Activated T-helper 1 cell treated with anti-CD3 and anti-CD28 coated beads, Interleukin-2, amount 50 U/mL, for 16 hours (primary cell): ENCODE measurements at places on chromosomes 1 and 21.

DNA sequence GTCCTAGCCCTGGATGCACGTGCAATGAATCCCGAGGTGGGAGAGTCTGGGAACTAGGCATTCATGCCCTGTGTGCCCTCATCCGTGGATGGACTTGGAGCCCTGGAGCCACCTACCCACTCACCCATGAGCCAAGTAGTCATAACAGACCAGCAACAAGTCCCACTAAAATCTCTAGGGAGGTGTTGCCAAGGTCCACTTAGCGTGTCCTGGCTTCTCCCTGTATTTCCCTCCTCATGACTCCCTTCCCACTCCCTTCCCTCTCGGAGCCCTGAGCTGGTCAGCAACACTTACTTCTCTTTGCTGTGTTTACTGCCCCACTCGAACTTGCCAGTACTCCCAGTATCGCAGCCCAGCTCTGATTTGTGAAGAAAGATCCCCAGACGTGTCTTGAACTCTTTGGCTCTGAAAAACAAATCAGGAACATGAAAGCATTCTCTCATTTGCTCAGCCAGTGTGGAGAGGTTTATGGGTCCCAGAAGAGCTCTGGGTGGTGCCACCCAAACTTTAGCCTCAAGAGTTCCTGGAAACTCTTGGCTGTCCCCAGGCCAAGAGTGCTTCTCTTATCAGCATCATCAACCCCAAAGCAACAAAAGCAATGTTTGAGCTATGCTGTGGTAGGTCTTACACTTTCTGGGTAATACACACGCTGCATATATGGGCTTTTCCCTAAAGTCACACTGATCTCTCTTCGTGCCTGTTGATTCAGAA, 1.1 kb downstream of the RGS16 start:
- no peak for DNase-seq

- DNase-seq, result no peak
Measured at GRCh38 chr21:34216718-34217032, 143.3 kb downstream of the MRPS6 start.

- no peak for DNase-seq
Measured at GRCh38 chr1:229896306-229896705, 170.7 kb upstream of the GALNT2 start.

- DNase-seq, result no peak
Measured at GRCh38 chr1:70504176-70504820, 93.2 kb downstream of the CTH start.

GRCh38 chr1:193905288-193906085, 719.1 kb upstream of the B3GALT2 start:
- DNase-seq, result no peak

GRCh38 chr1:15951341-15952153, 24.4 kb downstream of the ZBTB17 start:
- no peak for DNase-seq

GRCh38 chr1:172642970-172643369, 15.9 kb upstream of the FASLG start:
- DNase-seq, result no peak

DNA sequence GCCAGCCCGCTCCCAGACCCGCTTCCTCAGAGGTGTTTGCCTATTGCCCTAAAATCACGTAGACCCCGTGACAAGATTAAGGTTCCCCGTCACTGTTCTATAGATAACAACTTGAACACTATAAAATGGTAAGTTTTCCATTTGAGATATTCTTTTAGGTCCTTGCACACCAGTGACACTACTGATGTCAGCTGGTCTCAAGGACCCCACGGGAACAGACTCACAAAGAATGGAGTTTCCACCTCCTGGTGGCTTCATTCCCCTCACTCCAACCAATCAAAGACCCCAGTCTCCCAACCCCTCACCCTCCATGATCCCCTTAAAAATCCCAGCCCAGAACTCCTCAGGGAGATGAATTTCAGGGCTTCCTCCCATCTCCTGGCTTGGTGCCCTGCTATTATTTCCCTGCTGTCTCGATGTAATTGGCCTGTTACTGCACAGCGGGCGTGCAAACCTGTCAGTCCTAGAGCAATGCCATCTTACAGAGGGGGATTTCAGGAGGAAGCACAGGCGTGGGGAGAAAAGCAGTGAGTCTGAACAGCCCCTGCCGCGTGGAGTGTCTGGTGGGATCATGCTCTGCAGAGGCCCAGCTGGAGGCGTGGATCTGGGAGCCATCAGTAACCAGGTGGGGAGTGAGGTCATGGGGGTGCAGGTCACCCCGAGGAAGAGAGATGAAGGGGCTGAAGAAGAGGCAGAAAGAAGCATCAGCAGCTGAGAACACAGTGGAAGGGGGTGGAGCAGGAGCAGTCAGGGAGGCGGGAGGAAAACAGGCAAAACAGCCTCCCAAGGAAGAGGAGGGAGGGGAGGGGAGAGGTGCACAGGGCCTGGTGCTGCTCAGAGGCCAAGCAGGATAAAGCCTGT, 35.1 kb upstream of the LBR start:
- no peak for DNase-seq

DNA sequence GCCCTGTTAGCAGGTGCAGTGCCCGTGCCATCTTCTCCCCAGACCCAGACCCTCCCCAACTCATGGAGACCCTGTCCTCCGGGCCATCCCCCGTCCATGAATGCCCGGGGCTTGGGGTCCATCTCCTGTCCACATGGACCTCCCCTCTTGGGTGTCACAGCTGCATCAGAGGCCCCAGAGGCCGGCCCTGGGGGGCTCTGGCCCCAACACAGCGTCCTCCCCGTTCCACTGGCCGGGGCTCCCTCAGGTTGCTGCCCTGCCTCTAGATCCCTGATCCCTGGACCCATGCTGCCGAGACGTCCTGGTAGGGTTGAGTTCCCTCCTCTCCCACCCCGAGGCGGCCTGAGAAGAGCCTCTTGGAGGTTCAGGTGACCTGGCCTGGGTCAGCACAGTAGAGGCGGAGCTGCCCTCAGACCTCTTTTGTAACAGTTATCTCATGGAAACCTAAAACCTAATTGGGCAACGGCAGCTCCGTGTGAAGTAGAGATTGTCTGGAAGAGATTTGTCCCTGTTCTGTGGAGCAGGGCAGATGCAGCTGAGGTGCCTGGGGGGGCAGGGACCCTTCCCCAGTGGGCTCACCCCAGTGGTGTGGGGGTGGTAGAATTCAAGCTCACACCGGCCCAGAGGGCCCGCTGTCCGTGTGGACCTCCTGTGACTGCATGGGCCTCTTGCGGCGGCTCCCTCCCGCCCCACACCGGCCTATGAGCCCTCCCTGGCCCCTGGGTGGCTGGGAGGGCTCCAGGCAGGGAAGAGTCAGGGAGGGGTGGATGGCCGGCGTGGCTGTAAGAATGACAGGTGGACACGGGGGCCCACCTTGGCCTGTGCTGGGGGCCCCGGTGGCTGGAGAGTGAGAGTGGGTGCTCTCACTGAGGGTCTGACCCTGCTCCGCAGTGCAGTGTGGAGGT, 56.1 kb downstream of the SKI start:
- no peak for DNase-seq

GRCh38 chr1:76666499-76666898, 200.8 kb upstream of the ST6GALNAC5 start:
- no peak for DNase-seq

DNA sequence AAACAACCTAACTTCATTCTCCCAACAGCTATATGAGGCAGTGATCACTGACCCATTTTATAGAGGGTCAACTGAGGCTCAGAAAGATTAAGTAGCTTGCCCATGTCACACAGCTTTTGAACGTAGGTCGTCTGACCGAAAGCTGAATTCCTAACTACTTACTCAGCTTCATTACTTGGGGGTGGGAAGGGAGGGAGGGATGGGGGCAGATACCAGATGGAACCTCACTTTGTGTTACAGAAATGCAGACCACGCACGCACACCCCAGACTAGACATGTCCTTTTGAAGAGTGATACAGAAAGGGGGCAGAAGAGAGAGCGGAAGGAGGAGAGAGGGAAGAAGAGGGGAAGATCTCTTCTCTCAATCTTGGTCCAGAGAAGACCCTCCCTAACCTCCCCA, 2.3 kb downstream of the ADGRB2 start:
- DNase-seq, result no peak

DNA sequence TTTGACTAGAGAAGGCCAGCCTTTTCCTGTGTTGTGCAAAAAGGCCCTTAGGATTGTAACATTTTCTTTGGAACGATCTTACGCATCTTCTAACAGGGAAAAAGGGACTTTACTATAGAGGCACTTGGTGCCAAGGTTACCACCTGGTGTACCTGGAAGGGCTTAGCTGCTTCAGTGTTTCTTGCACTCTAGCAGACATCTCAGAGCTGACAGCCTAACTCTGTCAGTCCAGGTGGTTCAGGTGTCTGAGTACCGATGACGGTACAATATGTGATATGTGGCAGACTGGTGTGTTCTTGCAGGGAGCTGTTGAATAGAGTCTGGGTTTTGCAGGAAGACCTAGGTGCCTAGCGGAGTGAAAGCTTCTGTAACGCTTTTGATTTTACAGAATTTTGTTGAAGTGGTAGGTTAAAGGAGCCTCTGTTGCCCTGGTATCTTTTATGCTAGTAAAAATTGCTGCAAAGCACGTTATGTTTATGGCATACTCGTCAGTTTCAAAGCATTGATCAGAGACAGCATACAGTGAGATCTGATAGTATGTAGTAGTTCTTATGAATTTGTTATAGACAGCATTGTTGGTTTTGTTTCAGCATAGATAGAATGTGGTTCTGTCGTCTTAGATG, 1.4 kb downstream of the MAGI3 start:
- DNase-seq, result no peak

GRCh38 chr1:206518743-206519142, 11.4 kb downstream of the RASSF5 start:
- DNase-seq, result no peak

DNA sequence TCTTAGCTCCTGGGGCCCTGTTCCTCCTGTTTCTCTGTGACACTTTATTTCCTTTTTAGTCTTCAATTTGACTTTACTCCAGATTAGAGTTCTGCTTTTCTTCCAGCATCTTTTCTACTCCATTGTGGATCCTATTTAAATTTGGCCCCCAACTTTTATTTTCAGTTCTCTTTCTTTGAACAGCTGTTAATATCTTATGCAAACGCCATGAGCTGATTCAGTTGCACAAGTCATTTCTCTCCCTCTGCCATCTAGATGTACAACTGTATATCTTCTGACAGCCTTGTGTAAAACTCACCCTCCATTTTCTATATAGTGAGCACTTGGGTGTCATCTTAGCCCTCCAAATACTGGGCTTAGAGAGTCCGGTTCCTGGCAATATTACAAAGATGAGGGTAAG, 42.2 kb downstream of the SPATA17 start:
- DNase-seq, result no peak

GRCh38 chr1:190679983-190680382, 202.3 kb upstream of the BRINP3 start:
- no peak for DNase-seq

GRCh38 chr1:12143631-12144155, 23.1 kb upstream of the TNFRSF1B start:
- DNase-seq, result no peak

DNA sequence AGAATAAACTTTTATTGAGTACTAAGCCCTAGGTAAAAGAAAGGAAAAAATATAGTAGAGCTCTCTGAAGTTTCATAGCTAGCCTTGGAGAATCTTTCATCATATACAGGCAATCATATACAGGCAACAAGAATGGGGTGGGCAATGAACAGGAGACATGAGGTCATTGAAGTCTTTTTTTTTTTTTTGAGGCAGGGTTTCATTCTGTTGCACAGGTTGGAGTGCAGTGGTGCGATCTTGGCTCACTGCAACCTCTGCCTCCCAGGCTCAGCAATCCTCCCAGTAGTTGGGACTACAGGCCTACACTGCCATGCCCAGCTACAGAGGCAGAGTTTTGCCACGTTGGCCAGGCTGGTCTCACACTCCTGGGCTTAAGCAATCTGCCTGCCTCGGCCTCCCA, 22.1 kb downstream of the RUSC1 start:
- no peak for DNase-seq

- no peak for DNase-seq
Measured at GRCh38 chr21:31530364-31530763, 129.1 kb upstream of the SOD1 start.

DNA sequence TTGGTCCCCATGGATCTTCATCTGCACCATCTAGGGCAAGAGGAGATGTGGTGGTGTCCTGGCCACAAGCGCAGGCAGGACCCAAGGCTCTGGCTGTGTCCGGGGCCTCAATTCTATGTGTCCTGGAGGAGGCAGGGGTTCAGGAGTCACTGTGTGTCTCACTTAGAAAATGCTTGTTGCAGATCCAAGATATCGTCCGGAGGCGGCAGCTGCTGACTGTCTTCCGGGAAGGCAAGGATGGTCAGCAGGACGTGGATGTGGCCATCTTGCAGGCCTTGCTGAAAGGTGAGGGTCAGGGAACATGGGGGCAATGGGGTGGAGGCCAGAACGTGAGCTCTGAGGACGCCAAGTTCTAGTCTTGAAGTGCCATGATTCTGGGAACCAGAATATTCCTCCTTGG, 29.1 kb downstream of the TRPM2 start:
- DNase-seq, result no peak

- peak; percentile 75 for DNase-seq
Measured at GRCh38 chr21:26170471-26171257, at the start of gene APP. APP (minus strand) TSS chr21:26170770; CDS start chr21:26170620, 150 bp downstream.

DNA sequence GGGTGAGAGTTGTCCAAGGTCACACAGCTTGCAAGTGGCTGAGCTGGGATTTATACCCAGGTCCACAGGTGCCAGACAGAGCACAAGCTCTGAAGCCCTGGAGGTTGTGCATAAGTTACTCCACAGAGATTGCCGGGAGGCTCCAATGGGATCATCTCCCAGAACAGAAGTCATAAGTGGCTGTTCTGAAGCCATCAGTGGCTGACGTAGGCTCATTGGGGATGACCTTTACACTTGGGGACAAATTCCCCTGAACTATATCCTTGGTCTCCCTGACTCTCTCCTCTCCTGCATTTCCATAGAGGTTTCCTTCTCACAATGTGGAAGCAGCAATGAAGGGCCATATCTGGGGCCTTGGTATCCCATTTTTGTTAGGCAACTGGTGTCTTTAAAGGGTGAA, 37.0 kb upstream of the IFNLR1 start:
- no peak for DNase-seq

DNA sequence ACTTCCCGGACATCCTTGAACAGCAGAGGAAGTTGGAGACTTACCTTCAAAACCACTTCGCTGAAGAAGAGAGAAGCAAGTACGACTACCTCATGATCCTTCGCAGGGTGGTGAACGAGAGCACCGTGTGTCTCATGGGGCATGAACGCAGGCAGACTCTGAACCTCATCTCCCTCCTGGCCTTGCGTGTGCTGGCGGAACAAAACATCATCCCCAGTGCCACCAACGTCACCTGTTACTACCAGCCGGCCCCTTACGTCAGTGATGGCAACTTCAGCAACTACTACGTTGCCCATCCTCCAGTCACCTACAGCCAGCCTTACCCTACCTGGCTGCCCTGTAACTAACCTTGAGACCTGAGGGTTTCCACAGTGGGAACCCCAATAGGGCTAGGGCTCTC, 17.9 kb downstream of the TENT5C start:
- no peak for DNase-seq
